Right renal pelvis (tissue), 4 donors: ENCODE measurements at places on chromosomes 7 and 10.

- no peak for DNase-seq
Measured at GRCh38 chr7:22087861-22088260, 142.2 kb upstream of the CDCA7L start.

GRCh38 chr10:110508806-110509544 is 11.3 kb downstream of the DUSP5 start:
- no peak for DNase-seq

DNA sequence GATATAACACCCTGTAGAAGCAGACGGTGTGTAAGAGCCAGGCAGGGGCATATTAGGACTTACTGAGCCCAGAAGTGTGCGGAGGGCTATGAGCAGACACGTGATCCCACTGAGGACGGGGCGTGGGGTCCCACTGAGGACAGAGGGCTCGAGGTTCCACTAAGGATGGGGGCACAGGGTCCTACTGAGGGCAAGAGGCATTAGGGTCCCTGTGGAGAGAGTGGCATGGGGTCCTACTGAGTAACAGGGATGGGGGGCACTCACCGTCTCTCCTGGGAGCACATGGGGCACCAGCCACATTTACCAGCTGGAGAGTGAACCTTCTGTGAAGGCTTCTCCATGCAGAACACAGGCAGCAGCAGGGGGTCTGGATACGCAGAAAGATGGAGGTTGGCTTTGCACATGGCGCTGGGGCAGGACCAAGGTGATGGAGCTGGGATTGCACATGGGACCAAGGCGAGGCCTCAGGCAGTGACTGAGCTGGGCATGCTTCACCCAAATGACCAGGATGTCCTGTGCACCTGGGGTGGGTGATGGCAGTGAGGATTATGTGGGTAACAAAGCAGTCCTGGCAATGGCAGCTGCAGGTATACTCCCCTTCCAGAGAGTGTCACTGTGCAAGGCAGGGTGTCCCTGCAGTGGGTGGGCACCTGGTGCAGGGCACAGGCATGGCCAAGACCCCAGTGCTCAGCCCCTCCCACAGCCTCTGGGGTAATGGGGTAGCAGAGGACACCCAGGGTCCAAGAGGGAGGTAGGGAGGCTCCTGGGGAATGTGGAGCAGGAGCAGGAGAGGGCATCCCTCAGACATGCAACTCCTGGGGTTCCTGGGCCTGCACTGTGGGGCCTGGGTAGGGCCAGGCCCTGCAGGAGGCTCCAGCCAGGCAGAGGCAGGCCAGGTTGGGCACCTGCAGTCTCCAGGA is 278.1 kb downstream of the TCERG1L start:
- DNase-seq, result no peak

GRCh38 chr7:88492153-88492552 is 185.5 kb upstream of the STEAP4 start:
- no peak for DNase-seq

GRCh38 chr7:106570948-106571418 is 90.0 kb downstream of the CCDC71L start:
- no peak for DNase-seq

GRCh38 chr7:80637454-80637853 is 988 bp upstream of the CD36 start:
- no peak for DNase-seq

- no peak for DNase-seq
Measured at GRCh38 chr10:23172429-23173213, 19.5 kb upstream of the PTF1A start.

DNA sequence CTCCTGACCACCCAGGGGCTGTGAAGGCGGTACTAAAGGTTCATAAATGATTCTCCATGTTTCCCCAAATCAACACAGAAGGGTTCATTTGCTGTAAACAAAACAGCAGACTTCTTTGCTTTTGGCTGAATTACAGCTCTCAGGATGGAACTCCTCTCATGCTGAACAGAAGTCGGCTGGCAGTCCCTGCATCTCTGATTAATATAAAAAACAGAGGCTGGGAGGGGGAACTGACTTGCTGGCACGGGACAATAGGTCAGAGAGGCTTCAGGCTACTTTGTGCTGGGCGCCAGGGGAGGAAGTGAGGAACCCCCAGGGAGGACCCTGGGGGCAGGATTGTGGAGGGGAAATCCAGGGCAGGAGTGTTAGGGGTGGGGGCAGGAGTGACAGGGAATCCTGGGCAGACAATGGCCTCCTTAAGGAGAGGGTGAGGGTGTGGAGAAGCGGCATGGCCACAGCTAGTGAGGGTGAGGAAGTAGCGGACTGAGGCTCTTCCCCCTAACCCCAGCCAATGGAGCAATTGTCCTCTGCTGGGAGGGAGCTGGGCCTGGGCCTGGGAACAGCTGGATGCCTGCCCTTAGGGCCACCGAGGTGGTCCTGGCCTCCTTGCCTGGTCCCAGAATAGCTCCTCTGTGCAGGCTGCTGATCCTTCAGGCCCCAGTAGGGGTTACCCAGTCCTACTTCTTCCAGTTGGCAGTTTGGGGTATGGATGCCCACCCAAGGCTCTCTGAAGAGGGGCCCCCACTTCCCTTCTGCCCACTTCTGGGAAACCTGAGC is 9.2 kb upstream of the SFRP5 start:
- no peak for DNase-seq

DNA sequence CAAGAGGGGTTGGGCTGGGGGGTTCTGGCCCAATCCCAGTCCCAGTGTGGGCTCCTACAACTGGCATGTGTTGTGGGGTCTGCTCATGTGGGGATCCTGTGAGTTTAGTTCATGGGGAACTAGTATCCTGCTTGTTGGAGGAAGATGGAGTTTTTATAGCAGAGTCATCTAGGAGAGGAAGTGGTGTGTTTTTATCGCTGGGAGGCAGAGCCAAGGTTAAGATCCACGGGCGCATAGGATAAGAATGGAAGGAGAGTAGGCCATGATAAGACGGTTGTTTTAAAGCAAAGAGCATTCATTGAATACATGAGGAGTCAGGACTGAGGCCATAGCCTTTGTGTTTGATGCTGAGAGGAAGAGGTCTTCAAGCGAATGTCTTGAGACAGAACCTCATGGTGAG is 211.6 kb upstream of the COBL start:
- DNase-seq, result no peak

DNA sequence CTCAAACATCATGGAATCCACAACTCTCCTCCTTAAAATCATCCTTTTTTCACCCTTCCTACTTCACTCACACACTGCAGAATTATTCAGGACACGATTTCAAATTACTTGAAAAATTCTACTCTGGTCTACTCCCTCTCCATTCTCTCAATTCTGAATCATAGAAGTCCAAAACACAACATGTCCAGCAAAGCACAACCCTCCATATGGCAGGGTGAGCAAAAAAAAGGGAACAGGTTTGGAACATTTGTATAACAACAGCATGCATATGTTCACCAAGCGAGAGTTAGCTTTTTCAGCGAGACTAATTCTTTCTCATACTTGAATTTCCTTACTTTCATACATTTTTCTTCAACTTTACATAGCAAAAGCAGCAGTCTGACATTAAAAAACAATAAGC is 73.4 kb downstream of the ABI1 start:
- no peak for DNase-seq

DNA sequence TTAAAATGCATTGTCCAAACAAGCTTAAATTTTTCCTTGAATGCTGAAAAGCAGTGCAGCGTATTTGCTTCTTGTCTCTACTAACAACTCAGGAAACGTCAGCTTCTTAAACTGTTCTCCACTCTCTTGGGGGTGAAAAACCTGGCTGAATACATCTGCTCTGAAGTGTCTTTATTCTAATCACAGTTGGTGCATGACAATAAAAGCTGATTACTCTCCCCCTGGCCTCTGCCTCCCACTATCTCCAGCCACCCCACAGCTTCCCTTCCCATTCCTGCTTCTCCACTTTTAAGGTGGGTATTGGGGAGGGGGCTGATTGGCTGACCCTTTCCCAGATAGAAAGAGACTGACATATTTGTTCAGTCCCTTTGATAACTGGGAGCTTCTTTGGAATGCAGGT is 456.0 kb downstream of the SORCS1 start:
- DNase-seq, result no peak

DNA sequence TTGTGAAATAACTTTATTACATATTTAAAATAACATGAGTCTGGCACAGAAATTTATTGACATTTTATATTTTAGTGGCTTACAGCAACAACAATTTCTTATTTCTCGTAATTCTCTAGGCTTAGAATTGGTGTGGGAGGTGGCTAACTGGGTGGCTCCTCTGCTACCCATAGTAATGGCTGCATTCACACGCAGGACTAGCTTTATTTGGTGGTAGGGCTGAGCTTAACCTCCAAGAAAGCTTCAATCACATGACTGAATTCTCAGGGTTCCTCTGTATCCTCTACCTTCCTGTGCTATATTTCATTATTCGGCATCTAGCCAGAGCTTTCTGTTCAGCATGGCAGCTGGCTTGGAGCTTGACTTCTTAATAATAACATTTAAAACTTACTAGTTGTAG is 138.8 kb downstream of the ZWINT start:
- DNase-seq, result no peak

- DNase-seq, result no peak
Measured at GRCh38 chr10:60848126-60848525, 69.8 kb downstream of the CDK1 start.
